ENCODE measurements at places on chromosomes 6 and 20.

GRCh38 chr20:38192323-38192885, 27.3 kb upstream of the TGM2 start:
- no peak for DNase-seq

DNA sequence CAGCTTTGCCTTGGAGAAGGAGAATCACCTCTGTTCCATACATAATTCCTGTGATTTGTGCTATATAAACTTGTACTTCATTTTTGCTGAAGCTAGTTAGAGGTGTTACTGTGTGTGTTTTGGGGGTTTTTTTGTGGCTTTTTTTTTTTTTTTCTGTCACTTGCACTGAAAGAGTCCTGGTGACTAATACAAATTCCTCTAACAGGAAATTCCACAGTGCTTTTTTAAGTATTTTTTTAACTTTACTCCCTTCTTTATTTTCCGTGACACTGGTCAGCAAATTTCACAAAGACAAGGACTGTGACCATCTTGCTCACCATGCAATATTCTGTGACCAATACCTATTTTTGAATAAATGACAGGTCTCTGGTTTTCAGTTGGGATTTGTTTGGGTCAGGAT, 110.5 kb downstream of the ISM1 start:
- no peak for DNase-seq

DNA sequence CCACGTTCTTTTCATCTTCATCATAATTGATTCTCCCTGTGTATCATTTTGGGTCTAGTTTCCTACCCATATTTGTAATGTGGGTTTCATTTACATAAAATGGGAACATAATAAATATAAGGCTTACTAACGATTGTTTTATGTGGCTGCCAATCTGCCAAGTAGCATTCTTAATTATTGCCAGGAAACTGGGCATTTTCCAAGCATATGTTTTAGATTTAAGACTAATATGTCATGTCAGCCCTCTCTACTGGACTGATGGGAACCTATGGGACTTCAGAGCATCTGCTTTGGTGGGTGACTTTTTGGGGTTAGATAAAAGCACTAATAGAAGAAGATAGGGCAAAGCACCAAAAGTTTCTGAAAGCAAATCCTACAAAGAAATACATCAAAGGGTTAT, 157.5 kb downstream of the TBX18 start:
- no peak for DNase-seq

DNA sequence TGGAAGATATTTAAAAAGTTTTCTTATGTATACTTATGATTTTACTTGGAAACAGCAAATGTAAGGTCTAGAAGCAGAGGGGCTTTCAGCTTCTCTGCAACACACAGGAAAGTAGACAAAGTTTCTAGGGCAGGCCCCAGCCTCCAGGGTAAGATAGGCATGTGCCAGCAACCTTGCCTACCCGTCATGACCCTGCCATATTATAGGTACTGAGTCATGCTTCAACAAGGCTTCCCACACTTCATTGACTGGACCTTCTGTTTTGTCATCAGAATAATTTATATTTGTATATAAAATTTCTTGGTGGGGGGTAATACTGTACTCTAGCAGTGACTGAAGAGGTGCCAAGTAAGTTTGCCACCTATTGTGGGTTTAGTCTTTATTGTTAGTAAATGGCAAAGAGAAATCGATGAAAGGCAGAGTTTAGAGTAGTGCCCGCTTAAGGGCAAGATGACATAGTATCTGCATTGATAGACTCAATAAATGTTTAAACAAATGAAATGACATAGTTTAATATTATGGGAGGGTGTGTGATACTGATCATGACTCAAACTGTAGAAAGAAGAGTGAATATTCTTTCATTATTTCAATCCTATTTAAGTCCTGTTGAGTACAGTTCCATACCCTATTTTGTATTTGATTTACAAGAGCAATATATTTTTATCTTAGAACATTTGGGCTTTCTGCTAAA, 95.6 kb downstream of the JARID2 start:
- no peak for DNase-seq

DNA sequence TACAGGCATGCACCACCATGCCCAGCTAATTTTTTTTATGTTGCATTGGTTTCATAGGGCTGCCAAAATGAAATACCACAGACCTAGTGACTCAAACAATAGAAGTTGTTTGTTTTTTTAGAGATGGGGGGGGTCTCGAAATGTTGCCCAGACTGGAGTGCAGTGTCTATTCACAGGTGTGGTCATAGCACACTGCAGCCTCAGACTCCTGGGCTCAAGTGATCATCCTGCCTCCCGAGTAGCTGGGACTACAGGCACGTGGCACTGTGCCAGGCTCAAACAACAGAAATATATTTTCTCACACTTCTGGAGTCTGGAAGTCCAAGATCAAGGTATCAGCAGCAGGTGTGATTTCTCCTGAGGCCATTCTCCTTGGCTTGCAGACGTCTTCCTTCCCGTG, 6.6 kb upstream of the SLC16A10 start:
- no peak for DNase-seq

GRCh38 chr20:37759052-37759553, 65.3 kb downstream of the CTNNBL1 start:
- DNase-seq = no peak

- DNase-seq = no peak
Measured at GRCh38 chr20:1934721-1935573, 39.7 kb downstream of the SIRPA start.

DNA sequence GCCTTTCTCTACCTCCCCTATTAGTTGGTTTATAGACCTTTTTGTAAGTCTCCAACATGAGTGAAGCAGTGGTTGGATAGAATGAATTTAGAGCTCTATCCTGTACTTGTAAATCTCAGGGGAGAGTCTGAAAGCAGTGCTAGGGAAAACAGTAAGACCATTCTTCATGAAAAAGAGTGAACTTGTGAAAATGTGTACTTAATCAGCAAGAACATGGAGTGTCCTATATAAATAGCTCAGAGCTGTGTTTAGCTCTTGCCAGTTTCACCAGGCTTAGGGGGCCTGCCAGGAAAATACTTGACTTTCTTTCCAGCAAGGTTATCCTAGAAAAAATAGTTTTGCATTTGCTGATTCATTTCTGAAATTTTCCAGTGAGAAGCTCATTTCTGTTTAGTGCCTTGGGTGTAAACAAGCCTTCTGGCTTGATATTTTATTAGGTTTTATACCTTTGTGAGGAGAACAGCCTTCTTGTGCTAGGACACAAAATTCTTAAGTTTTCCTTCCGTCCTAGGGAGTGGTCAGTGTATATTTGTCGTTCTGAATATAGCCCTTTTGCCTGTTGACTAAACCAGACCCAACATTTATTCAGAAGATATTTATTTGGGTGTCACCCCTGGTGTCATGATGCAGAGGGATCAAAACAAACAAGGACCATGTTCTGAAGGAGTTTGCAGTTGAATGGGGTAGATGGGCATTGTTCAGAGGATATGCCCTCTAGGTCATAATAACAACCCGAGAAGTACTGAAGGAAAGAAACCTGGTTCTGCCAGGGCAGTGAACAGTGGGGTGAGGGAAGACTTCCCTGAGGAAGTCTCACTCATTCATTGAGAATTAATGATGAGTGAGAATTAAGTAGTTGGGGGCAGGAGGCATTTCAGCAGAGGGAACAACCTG, 7.6 kb downstream of the ARFGEF2 start:
- no peak for DNase-seq

GRCh38 chr6:11459079-11459610, 78.4 kb upstream of the TMEM170B start:
- no peak for DNase-seq

GRCh38 chr6:7413151-7413823, 23.7 kb downstream of the RIOK1 start:
- DNase-seq = no peak

- no peak for DNase-seq
Measured at GRCh38 chr6:137426007-137426689, 68.0 kb downstream of the OLIG3 start.

DNA sequence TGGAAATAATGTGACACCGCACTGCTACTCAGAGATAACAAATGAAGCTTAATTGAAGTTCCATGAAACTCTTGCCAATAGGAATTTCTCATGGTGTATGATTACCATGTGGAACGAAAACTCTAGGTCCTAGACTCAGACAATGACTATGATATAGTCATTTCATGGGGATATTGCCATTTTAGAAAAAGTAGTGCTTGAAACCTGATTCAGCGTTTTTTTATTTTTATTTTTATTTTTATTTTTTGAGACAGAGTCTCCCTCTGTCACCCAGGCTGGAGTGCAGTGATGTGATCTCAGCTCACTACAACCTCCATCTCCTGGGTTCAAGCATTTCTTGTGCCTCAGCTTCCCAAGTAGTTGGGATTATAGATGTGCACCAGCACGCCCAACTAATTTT, 253.9 kb downstream of the FARS2 start:
- DNase-seq = no peak

DNA sequence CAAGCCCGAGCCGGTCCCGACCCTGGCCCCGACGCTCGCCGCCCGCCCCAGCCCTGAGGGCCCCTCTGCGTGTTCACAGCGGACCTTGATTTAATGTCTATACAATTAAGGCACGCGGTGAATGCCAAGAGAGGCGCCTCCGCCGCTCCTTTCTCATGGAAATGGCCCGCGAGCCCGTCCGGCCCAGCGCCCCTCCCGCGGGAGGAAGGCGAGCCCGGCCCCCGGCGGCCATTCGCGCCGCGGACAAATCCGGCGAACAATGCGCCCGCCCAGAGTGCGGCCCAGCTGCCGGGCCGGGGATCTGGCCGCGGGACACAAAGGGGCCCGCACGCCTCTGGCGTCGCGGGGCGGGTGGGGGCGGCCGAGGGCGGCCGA, 37.5 kb downstream of the YTHDF1 start:
- no peak for DNase-seq

GRCh38 chr6:45044086-45044485, 284.0 kb upstream of the RUNX2 start:
- DNase-seq = no peak

DNA sequence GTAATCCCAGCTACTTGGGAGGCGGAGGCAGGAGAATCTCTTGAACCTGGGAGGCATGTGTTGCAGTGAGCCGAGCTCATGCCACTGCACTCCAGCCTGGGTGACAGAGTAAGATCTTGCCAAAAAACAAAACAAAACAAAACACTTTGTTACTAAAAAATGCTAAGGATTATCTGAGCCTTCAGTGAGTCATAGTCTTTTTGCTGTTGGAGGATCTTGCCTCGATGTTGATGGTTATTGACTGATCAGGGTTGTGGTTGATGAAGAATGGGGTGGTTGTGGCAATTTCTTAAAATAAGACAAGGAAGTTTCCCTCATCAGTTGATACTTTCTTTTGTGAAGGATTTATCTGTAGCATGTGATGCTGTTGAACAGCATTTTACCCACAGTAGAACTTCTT, 196.8 kb upstream of the HDDC2 start:
- no peak for DNase-seq

DNA sequence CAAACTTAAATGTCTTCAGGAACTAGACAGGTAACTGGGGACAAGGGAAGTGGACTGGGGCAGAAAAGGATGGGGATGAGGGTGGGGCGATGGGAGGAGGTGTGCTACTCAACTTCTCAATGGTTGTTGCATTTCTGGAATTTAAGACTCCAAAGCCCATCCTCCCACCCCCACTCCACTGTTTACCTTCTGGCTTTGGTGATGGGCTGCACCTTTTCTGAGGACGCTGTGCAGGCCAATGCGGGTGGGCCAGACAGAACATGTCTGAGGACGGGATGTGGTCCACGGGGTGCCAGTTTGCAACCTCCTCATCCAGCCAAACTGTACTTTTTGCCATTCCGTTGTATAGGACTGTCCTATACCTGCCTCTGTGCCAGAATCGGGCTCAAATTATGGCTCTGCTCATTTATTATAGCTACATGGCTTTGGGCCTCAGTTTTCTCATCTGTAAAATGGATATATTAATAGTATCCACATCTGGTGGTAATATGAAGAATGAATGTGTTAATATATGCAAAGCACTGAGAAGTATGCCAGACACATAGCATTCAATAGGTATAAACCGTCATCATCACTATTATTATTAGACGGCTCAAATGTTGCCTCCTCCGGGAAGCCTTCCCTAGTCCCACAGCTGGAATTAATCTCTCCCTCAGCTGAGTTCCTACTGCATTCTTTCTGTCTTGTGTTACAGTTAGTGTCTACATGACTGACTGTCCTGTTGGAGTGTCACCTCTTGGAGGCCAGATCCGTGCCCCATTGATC, 31.0 kb upstream of the VEGFA start:
- no peak for DNase-seq

DNA sequence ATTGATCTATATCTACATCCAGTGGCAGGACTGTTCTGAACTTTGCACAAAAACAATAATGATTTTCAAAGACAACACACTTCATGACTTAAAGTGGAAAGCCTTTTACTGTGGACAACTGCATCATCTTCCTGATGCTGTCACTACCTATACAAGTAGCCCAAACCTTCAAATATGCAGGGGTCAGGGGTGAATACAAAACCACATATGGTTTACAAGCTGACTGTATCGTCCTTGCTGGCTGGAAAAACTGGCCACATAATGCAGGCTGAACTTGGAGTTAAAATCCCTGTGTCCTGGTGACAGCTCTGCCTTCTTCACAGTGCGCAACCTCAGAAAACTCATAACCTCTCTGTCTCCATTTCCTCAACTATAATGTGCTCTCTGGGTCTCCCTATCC, 128.9 kb downstream of the GMDS start:
- DNase-seq = no peak

DNA sequence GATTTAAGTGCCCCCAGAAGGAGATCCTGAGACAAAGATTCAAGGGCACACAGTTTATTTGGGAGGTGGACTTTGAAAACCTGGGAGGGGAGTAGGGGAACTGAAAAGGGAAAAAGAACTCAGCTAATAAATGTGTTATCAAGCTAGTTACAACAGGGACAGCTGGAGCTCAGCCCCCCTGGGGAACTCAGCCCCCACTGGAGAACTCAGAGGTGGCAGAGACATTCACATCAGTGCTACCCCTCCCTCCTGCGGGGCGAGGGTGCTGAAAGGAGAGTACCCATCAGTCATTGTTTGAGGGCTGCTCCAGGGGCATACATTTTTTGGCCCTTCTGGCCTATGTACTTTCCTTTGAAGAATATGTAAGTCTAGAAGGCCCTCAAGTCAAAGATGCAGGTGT, 101.4 kb downstream of the LRFN2 start:
- DNase-seq = no peak

GRCh38 chr6:160034036-160034930, 65.4 kb downstream of the IGF2R start:
- DNase-seq = no peak

- no peak for DNase-seq
Measured at GRCh38 chr6:45507186-45507585, 129.5 kb upstream of the SUPT3H start.

- no peak for DNase-seq
Measured at GRCh38 chr20:40568200-40568599, 120.8 kb downstream of the MAFB start.

DNA sequence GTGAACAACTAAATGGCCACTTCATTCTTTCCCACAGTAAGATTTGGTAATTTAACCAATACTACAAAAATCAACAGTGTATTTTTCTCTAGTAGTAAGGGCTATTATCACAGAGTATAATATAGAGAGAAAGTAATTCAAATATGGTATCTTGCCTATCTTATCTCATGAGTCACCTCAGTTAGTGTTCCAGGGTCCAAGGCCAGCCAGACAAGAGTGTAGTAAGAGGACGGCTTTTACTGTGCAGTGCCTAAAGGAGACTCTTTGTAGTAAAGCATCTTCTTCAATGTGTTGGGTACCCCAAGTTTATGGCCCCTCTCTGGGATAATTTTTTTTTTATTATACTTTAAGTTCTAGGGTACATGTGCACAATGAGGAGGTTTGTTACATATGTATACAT, 607.4 kb downstream of the PKHD1 start:
- DNase-seq = no peak

GRCh38 chr6:54621285-54621684, 225.3 kb upstream of the FAM83B start:
- DNase-seq = no peak

Data from NCI-H2081 treated with DMSO at 0.1 percent for 48 hours (cell line).